ENCODE measurements at places on chromosomes 6 and 20.

GRCh38 chr6:67248077-67248476, 1387.0 kb upstream of the ADGRB3 start:
- DNase-seq: peak; percentile 0

DNA sequence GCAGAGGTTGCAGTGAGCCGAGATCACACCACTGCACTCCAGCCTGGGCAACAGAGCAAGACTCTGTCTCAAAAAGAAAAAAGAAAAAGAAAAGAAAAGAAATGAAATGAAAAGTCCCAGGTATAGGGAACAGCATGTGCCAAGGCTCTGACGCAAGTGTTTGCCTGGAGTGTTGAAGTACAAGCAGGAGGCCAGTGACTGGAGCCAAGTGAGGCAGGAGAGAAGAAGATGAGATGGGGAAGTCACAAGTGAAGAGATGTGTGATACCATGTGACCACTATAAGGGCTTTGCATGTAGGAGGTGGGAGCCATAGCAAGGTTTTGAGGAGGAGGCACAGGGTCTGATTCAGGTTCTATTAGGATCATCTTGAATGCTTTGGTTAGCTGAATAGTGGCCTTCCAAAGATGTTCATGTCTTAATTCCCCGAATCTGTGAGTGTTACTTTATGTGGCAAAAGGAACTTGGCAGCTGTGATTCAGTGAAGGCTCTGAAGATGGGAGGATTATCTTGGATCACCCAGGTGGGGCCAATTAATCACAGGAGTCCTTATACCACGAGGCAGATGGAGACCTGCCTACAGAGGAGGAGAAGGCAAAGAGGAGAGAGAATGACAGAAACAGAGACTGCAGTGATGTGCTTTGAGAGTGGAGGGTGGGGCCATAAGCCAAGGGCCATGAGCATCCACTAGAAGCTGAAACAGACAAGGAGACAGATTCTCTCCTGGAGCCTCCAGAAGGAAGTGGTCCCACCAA, 91.1 kb upstream of the PTPN1 start:
- DNase-seq: no peak

DNA sequence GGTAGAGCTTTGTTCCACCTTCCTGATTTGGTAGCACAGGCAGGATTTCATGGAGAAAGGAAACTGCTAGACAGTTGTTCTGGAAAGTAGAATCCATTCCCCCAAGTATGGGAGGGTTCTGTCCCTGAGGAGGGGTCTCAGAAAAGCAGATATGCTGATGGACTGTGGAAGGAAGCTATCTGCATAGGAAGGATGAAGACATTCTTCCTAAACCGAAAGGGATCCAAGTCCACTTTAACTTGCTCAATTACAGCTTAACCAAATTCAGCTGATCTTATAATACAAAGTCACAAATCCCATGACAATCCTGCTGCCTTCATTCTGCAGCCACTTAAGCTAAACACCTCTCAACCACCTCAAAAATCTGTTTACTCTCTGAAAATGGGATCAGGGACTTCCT, 2.6 kb downstream of the MAN1A1 start:
- DNase-seq: no peak

GRCh38 chr20:51640743-51641142, 98.2 kb upstream of the NFATC2 start:
- no peak for DNase-seq

GRCh38 chr20:10832141-10832540, 158.3 kb upstream of the JAG1 start:
- no peak for DNase-seq

DNA sequence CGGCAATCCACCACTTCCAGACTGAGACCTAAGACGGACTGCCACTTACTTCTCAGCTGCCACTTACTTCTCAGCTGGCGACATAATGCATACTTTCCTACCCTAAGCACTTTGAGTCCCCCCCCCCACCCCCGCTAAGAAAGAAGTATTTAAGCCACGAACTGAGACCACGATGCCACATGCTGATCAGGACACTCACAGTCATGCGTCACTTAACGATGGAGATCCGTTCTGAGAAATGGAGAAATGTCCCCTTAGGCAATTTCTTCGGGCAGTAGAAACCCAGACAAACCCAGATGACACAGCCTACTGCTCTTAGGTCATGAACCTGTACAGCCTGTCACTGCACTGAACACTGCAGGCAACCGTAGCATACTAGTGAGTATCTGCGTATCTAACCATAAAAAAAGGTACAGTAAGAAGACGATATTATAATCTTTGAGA, 690 bp downstream of the IFNGR1 start:
- DNase-seq: no peak

DNA sequence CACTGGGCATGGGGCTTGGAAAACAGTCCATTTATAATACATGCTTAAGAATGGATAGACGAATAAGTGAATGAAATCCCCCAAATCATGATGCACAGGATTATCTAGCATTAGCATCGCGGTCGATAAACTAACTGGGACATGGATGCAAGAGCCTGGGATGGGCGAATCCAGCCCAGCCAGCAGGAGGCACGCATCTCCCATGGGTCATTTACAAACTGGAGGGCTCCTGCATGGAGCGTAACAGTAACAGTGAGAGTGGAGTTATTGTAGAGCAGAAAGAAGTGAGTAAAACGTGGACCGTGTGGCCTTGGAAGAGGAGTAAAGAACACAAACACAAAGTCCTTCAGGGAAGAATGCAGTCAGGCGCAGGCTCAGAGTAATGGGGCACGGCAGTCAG, 136.5 kb downstream of the AGPAT4 start:
- no peak for DNase-seq

DNA sequence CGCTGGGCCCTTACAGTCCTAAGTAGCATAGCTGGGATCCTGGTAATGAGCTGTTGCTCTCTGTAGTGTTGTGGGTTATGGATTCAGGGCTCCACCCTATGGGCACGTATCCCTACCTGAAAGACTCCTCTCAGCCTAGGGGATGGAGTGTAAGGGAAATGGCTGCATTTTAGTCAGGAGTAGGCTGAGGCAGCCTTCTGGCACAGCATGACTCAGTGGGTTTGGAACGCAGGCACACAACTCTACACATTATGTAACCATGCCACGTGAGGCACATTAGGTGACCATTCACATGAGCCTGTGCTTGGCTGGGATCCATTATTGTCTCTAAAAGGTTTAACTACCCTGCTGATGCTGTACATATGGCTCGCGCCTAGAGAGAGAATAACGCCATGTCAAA, 27.8 kb downstream of the HDDC2 start:
- no peak for DNase-seq

DNA sequence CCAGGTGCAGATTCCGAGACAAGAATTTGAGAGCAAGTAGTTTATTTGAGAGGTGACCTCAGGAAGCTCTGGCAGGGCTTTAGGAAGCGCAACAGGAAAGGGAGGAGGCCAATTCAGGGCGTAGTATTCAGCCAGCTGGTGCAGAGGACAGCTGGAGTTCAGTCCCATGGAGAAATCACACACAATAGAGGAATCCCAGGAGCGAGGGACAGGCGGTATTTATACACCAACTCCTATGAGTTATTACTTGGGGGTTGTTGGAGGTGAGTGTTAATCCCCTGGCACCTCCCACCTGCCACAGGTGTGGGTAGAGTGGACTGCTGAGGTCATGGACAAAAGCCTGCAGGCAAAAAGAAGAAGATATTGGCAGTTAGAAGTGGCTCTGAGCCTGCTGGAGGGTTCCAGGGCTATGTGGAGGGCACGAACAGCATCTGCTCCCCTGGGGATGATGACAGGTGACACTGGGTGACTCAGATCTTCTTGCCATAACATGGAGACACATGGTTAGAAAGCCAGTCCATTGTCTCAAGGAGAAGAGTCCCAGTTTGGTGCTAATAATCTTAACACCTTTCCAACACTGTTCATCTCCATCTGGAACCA, 13.9 kb upstream of the SULF2 start:
- DNase-seq: no peak

GRCh38 chr6:36856277-36856676, 17.0 kb upstream of the CPNE5 start:
- DNase-seq: no peak

DNA sequence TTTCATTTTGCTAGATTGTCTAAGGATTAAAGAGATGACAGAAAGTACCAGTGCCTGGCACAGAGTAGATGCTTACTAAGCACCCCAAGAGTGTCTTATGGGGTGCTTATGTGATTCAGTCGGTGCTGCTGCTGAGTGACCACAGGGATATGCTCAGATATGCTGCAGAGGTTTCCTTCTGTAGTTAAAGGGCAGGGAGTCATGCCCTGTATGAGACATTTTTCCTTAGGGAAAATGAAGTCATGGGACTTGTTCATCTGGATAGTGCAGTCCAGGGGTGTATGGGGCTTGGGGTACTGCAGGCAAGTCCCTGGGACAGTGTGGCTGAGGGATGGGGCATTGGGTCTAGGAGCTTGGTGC, 25.1 kb downstream of the TOX2 start:
- no peak for DNase-seq

GRCh38 chr20:16821211-16822089, 73.3 kb downstream of the OTOR start:
- peak; percentile 30 for DNase-seq

DNA sequence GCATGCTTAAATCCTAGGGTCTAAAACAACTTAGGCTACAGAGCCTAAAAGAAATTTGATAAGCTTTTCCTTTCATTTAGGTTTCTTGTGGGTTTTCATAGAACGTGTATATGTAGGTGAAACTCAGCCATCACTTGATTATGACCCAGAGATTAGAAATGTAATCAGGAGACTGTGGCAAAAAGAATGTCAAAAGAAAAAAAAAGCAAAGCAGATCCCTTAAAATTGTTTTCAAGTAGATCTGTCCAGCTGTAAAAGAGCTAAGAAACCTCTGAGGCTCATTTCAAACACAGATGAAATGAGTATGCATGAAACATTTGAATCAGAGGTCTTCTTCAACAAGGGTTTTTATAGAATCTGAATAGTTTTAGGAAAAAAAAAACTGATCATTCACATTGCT, 341.3 kb upstream of the PRDM1 start:
- DNase-seq: no peak

DNA sequence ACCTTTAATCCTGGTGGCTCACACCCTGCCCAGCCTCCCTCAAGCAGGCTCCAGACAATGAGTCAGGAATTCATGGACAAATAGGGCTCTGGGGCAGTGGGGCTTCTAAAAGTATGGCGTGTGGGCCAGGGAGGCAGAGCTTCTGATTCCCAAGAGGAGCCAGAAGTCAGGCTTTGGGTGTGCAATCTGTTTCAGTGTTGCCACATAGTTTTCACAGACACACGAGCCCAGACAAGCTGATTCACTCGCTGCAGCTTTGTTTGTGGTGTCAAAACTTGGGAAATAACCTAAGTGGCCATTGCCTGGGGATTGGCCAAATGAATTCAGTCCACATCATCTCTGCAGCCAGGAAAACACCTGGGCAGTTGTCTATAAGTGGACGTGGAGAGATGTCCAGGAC, 9.2 kb downstream of the PEDS1 start:
- DNase-seq: no peak
